ENCODE measurements at places on chromosomes 3 and 15.

- no peak for DNase-seq
Observed at GRCh38 chr15:74403991-74404563, 29.7 kb downstream of the SEMA7A start.

DNA sequence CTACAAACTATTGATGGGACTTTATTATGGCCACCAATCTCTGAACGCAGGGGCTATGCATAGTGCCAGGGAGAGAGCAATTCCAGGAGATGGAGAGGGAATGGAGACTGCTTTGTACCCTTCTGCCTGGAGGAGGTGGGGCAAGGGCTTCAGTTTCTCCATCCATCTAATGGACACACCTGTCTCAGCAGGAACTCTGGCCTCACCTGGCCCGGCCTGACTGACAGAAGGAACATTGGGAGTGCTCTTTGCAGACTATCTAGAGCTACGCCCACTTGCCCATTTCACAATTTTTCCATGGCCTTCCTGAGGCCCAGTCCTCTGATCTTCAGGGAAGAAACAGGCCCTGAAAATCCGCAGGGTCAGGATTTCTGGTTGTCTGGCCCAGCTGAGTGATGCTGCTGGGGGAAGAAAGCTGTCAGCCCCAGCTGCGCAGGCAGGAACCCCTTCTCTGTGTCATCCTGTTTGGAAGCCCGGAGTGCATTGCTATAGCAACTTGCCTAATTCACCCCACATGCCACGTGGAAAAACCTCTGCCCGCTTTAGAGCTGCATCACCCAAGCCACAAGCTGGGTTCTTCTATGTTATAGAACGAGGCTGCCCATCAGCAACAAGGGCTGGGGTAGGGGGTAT, 6.4 kb downstream of the ITGA11 start:
- DNase-seq = no peak

DNA sequence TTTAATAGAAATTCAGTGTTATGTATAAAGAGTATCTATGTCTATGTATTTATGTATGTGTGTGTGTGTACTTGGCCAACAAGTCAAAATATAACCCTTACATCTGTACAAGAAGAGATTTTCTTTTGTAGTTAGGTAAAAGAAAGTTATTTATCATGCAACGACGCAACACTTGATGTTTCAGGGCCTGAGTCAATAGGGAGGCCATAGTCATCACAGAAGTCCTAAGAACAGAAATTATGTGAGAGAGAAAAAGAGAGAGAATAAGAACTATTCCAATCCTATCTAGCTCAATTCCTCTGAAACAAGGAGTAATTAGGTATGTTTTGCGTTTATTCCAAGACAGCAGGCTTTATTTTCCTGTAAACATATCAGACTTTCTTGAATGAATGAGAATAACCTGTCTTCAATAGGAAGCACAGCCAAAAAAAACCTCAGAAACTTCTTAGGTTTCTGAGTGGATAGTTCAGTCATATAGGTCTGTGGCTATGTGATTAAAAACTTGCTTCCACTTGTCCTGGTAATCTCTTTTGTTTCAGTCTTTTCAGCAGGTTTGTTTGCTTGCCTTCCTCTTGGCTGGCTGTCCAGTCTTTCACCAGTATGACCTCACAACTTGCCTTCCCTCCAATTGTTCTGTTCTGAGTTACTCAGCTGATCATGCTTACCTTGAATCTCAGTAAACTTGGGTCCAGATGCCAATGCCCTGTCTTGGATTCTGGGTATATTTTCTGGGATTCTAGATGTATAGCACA, 382.4 kb upstream of the GBE1 start:
- DNase-seq = no peak

GRCh38 chr15:69888406-69888805, 209.3 kb downstream of the TLE3 start:
- no peak for DNase-seq

- no peak for DNase-seq
Observed at GRCh38 chr3:69650066-69650419, 89.2 kb upstream of the MITF start.
